ENCODE measurements at places on chromosomes 5 and 9. TPM values are rescaled to one million over a fixed set of nuclear protein-coding genes. Genes with fewer than 3 reads are reported as not detected.

PRLR gene
- total RNA-seq, result 0.16 TPM

- no peak for DNase-seq
Observed at GRCh38 chr9:10146517-10147331, 466.1 kb downstream of the PTPRD start.

GRCh38 chr9:86652736-86653135 lies 294.6 kb downstream of the GAS1 start:
- DNase-seq, result no peak

GRCh38 chr5:149210968-149211490 lies 60.6 kb upstream of the AFAP1L1 start:
- peak; percentile 22 for DNase-seq

- DNase-seq, result no peak
Observed at GRCh38 chr5:146680846-146681584, 165.0 kb upstream of the GPR151 start.

- DNase-seq, result no peak
Observed at GRCh38 chr5:97121848-97122247, 20.6 kb downstream of the LIX1 start.

- DNase-seq, result no peak
Observed at GRCh38 chr5:130052752-130053151, 148.5 kb downstream of the CHSY3 start.

All from natural killer cell (primary cell).